ENCODE measurements at places on chromosomes 7 and 10.

DNA sequence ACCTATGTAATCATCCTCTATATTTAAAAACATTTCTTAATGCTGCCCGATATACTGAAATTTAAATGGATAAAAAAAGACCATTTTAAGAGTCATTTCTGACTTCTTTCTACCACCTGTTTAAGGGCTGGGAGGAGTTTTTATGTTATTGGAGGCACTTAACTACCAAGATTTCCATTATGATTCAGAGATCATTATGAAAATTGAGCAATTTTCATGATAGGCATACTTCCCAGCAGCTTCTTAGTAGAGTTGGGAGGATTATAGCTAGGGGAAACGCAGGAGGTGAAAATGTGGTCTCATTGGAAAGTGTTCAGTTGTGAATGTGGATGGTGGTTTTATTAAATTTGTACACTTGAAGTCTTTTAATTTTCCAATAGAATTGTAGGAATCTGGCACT, 28.4 kb upstream of the FAM204A start:
- DNase-seq, result no peak

DNA sequence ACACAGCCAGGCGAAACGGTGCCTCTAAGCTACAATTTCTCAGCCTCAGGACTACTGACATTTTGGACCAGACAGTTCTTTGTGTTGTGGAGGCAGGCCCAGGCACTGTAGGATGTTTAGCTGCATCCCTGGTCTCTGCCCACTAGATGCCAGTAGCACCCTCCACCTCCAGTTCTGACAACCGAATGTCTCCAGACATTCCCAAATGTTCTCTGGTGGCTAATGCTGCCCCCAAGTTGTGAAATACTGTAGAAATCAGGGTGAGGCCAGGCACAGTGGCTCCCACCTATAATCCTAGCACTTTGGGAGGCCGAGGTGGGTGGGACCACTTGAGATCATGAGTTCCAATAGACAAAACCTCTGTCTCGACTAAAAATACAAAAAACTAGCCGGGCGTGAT, 18.2 kb downstream of the HNRNPF start:
- peak; percentile 31 for DNase-seq

GRCh38 chr7:1382553-1383397, 76.5 kb downstream of the MICALL2 start:
- no peak for DNase-seq

GRCh38 chr10:132130286-132131265, 56.2 kb upstream of the DPYSL4 start:
- DNase-seq, result no peak

DNA sequence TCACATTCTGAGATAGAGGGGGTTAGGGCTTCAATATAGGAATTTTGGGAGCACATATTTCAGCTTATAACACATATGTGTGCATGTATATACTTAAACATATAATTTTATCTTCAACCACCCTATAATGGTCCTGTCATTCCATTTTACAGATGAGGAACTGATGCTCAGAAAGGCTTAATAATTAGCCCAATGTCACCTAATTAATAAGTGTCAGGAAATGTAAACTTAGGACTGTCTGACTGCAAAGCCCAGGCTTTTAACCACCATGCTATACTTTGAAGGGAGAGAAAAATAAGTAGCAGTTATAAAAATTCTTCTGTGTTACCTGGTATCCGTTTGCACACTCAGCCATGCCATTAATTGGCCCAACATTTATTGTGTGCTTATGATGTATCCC, 172.6 kb downstream of the SKIDA1 start:
- DNase-seq, result no peak

- no peak for DNase-seq
These were observed 309.7 kb downstream of the TYW1 start for GRCh38 chr7:67306331-67306730.

- no peak for DNase-seq
These were observed 10.7 kb downstream of the C10orf90 start for GRCh38 chr10:126659750-126660149.

DNA sequence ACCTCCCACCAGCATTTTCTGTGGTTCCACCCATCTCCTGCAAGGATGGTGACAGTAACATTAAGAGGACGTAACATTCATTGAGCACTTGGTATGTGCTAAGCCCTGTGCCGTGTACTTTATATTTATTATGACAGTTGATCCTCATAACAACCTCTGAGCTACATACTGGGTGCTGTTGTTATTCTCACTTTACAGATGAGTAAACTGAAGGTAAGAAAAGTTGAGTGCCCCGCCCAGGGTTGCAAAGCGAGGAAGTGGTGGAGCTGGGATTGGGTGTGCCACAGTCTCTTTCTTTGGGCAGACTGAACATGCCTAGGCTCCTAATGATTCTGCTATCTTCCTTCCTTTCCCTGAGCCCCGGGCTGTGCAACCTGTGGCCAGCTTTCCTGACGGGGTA, 107.4 kb downstream of the SH3PXD2A start:
- no peak for DNase-seq

GRCh38 chr10:1454428-1454827, 282.9 kb downstream of the ADARB2 start:
- peak; percentile 48 for DNase-seq

GRCh38 chr10:107473225-107473624, 308.7 kb upstream of the SORCS1 start:
- no peak for DNase-seq

DNA sequence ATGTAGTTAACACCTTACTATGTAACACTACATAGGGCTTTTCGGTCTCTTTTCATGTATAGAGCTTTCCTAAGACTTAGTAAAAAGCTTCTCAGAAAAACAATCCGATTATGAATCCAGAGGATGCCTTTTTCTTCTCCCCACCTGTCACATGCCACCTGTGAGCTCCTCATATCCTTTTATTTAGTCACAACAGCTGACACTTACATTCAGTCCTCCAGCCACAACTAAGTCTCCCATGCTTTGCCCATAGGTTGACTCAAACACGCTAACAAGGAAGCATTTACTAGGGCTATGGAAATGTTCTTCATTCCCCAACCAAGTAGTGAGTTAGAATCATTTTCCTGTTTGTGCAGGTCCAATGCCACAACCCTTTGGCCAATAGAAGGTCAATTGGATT, 7.9 kb downstream of the ENO4 start:
- DNase-seq, result no peak

DNA sequence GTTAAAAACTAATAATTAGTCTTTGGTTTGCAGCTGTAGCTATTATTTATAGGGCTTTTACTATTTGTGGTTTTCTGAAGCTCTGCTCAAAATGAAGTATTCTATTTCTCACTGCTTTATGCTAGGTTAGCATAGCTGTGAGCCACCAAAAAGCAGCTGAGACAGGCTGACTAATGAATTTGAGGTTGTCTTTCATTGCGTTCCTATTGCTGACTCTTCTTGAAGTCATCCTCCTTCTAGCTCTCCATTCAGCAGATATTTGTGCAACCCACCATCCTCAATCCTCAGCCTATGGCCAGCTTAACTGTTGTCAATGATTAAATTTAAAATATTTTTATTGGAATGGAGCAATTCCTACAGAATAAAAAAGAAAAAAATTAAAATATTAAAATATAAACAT, 2.1 kb upstream of the RALA start:
- DNase-seq, result no peak

- DNase-seq, result no peak
These were observed 5.5 kb upstream of the ZNF467 start for GRCh38 chr7:149778696-149779501.

DNA sequence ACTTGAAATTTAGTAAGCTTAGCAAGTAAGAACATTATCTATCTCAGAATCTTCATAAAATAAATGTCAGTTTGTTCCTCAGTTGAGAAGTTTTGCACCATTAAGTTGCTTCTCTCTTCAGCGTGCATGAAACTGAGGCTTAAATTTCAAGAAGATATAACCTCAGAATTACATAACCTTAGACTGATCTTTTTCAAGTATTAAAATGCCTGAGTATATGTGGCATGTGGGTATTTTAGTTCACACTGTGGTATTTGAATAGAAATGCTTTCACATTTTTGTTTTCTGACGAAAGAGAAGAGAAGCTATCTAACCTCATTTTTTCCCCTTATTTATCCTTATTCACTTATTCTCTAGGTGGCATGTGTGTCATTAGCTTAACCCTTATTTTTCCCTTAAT, 104.1 kb downstream of the PHF14 start:
- DNase-seq, result no peak

DNA sequence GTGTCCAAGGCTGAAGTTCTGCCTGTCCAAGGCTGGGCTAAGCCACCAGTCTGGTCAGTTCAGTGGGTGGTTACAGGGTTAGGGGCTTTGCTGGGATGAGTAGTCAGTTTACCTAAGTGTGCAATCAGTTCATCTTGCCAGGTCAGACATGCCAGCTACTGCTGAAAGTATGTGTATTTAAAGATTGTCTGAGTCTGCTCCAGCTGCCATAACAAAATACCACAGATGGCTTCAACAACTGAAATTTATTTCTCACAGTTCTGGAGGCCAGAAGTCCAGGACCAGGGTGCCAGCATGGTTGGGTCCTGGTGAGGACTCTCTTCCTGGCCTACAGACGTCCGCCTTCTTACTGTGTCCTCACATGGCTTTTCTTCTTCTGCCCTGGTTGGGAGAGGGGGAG, 52.4 kb upstream of the TNS3 start:
- DNase-seq, result no peak

GRCh38 chr7:13743226-13743625, 246.2 kb downstream of the ETV1 start:
- no peak for DNase-seq

GRCh38 chr10:121113385-121113696, 262.2 kb downstream of the WDR11 start:
- DNase-seq, result no peak

GRCh38 chr10:74652664-74653063, 173.7 kb upstream of the KAT6B start:
- no peak for DNase-seq

GRCh38 chr10:97632949-97633884, at the start of gene MORN4:
Gene MORN4 (minus strand): TSS chr10:97633500. CDS start chr10:97619653, 13,847 bp downstream.
- DNase-seq, result peak; percentile 92

DNA sequence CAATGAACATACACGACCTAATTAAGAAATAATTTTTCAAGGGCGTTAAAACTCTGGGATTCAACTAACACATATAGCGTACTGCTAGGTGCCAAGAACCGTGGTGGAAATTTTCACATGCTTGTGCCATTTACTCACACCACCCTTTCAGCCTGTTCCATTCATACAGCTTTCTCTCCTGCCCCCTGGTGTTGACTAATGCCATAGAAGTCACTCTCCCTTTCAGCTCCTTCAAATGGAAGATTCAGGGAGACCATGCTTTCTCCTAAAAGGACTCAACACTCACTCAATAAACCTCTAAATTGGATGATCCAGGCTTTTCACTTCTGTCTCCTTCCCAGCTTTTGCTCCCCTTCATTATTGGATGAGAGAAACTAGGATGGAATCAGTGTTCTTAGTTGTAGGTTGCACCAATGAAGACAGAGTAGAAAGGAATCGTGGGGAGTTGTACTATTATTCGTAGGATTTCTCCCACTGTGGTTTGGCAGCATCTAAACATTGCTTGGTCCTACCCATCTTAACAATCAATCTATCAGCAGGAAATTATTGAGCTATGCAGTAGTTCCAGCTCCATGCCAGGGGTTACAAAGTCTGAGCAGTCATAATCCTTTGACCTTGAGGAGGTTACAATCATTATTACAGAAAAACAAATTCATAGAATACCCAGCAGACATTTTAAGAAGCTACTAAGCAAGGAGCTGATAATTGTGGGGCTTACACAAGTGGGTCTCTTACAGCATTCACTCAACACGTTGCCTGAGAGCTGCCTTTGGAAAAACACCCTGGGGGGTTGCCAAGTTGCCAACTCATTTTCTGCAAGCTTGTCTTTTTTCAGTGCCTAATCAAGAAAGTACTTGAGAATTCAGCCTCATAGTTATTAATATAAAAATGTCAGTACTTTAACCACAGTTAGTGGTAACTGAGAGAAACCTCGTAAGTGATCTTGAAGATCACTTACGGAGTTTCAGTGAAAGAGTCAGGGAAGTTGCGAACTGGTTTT, 2.8 kb upstream of the PPP1R3C start:
- peak; percentile 5 for DNase-seq

DNA sequence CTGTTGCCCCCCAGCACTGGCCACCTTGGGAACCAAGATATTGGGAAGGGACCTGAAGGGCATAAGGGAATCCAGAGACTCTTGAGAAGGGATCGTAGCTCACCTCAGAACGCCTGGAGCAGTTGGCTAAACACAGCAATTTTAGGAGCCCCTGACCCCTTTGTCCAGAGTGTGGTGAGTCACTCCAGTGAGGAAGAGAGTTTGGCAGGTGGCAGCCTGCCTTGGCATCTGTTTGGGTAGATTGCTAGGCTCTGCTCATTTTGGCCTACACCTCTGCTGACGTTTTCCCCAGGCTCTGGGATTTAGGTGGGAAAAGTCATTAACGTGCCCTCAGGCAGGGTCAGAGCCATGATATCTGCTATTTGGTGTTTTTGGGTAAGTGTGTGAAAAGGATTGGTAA, 100.6 kb downstream of the GRB10 start:
- DNase-seq, result no peak

- DNase-seq, result peak; percentile 41
These were observed 23.0 kb downstream of the AMZ1 start for GRCh38 chr7:2710901-2711551.

GRCh38 chr7:1232103-1232466, 587 bp upstream of the UNCX start:
- DNase-seq, result no peak

DNA sequence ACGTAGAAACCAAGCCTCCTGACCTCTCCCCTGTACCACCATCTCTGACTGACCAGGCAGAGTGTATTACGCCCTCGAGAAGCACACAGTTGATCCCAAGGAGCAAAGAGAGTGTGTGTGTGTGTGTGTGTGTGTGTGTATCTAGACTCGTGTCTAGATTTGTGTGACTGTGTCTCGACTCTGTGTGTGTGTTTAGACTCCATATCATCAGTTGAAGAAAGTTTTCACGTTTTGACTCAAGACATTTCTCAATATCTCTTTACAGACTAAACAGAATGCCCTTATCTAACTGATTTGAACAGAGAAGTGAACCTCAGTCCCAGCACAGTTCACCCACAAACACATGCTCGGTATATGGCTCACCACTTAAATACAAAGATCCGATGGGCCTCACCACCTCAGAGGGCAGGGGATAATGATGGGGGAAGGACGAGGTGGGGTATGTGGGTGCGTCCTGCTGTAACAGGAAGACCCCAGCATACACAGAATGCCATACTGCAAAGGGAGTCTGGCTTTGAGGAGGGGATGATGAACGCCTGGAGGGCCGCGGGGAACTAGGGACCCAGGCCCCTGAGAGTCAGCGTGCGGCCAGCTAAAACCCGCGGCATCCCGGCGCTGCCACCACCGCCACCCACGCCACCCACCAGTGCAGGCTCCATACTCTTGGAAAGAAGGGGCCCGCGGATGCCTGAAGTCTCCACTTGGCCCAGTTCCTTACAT, 780 bp downstream of the ALDH18A1 start:
- no peak for DNase-seq

DNA sequence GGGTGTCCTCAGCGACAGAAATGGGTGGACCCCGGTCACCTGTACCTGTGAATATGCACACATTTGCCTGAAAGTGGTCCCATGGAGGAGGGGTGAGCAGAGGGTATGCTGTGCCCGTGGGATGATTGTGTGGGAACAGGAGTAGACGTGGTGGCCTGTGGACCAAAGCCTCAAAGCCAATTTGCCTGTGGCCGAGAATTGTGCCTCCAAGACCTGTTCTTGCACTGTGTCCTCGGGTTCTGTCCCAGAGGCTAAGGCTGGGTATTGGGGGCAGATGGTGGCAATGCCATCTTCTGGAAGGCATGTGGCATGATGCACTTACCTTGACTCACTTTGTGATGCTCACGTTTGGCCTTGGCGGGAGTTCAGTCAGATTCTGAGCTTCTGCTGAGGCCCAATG, 351.0 kb downstream of the TCERG1L start:
- no peak for DNase-seq
